T47D (cell line): ENCODE measurements at places on chromosomes 1 and 21.
A peak's percentile ranks its signal among the peaks of the same experiment; 100 is the strongest.

DNA sequence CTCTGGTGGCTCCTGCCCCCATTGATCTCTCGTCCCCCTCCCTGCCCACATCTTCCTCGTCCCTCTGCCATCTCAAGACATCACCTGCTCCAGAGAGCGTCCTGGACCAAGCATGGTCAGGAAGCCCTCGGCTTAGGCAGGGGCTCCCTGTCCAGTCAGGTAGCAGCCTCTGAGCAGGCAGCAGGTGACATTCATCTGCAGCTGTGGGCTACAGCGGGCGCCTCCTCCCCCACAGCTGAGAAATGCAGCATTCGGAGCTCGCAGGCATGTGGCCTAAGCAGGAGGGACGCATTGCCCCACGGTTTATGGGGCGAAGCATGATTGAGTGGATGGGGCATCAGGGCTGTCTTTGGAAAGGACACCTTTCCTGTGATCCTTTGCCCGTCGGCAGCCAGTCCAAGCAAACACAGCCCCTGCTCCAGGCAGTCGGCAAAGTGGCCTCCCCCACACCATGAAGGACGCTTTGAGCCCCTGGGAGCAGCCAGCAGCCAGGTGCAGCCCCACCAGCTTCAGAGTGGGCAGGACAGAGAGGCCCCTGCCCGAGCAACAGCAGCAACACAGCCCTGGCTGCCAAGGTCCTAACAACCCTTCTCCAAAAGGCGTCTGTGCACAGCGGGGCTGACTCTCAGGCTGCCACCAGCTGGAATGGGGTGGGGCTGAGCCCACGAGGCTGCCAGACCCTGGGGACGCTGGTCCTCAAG, 234.1 kb upstream of the VAMP3 start:
- no peak for DNase-seq

- peak; percentile 69 for DNase-seq
Observed at GRCh38 chr1:39214021-39214713, 9.7 kb downstream of the MACF1 start.

DNA sequence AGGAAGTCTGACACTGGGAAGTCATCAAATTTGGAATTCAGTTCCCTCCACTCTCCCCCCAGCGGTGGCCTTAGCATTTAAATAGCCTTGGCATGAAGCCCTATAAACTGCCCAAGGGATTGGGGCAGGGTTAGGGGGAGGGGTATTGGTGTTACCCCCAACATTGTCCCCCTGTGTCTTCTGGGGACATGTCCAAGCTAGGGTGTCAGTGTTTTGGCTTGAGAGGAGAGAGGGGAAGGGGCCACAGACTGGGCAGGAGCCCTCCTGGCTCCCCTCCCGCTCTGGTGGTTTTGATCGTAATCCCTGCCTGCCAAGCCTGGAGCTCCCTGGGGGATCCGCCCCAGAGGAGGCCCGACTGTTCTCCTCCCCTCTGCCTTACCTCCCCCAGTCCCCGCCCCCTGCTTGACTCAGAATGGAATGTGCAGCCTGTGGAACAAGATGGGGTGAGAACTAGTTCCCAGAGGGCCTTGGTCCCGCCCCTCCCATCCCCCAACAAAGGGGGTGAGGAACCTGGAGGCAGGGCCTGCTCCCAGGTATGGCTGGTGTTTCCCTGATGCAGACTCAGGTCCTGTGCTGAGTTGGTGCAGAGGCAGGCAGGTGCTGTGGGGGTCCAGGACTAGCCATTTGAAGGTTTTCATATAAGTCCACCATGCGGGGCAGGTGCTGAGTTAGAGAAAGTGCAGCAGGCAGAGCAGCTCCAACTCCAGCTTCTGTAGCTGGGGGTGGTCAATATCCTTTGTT, 7.4 kb downstream of the SOX13 start:
- DNase-seq, result peak; percentile 97

DNA sequence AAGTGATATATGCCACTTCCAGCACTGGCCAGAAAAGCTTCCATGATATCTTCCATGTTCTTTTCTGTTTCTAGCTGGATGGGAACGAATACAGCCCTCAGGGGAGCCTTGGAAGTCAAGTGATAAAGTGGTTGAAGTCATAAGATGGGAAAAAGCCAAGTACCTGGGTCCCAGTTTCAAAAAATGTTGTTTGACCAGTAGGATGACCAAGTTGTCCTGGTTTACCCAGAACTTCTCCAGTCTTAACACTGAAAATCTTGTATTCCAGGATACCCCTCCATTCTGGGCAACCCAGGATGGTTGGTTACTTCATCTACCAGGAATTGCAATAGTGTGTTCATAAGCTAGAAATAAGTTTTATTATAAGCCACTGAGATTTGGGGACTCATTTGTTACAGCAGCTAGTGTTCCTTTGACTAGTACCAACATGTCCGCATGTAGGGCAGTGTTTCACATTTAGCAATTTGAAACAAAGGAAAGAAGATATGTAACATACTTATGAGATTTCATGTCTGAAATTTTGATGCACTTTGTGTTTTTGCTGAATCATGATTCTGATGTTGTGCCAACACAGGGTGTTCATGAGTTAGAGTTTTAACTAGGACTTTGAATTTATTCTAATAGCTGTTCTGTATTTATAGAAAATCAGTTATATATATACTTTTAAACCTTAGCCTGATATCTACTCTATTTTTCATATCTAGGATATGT, 139.9 kb downstream of the TPR start:
- no peak for DNase-seq

DNA sequence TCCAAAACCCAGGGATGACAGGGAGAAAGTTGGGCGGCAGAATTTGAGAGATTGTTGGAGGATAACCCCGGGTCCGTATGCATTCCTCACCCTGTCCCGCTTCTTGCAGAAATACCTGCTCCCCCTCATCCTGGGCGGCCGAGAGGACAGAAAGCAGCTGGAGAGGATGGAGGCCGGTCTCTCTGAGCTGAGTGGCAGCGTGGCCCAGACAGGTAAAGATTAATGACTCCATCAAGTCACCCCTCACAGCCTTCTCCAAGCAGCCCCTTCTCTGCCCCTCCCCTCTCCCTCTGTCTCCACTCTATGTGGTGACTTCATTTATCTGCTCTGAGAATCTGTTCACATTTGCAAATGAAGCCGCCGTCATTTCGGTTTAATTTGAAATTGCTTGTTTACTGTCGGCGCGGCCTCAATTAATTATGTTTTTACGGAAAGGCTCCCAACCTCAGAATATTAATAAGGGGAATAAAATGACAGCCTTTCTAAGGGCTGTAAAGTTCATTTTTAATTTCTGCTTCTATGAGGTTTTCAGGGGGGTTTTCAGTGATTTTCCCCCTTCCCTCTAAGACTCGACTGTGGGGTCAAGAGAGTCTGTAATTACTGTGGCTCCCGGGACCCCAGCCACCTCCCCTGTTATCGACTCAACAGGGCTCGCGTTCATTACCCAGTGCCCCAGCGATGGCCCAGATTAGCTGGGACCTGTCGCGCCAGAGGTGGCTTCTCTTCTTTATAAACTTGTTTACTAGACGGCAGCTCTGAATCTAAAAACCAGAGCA, 148.3 kb downstream of the PEX14 start:
- DNase-seq, result no peak

DNA sequence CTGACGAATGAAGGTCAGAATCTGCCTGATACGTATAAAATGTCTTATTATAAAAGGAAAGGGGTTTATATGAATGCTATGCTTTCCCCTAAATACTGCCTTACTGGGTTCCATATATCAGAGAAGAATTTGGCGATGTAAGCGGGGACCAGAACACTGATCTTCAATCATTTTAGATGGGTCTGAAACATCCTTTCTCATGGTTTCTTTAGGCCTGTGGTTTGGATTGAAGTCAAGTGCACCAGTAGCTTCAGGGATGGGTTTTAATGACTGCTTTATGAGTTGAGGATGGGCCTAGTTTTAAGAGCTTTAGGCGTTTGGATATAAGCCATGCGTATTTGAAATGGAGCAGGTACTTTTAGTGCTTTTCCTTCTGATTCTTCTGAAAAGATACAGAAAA, 6.9 kb downstream of the FMN2 start:
- DNase-seq, result no peak

- DNase-seq, result no peak
Observed at GRCh38 chr1:154524881-154525280, 22.7 kb upstream of the SHE start.

DNA sequence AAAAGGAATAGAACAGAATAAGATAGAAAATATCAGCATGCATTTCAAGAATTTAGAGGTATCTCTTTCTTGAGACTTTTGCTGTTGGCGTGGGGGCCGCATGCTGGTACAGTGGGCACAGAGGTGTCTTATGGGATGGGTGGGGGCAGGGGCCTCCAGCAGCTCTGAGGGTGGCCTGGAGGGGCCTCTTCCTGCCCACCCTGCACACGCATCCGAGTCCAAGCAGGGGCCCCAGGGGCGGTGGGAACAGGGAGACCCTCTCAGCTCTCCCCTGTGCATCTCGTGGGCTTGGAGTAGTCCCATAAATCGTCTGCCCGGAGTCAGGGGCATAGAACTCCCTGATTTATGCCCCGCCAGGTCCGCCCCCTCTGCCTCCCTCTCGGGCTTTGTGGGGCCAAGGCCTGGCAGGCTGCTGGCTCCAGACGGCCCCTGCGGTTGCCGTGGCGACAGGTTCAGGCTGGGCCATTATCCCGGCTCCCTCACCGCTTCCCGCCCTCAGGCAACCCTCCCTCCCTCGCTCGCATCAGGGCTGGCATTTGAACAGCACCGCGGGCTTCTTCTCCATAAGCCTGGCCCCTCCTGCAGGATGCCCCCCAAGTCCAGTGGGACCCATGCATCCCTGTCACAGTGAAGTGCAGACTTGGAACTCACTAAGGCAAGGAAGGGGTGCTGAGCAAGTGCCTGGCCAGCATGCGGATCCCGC, 133.2 kb upstream of the ZBTB40 start:
- DNase-seq, result no peak
